SK-N-SH (cell line): ENCODE measurements at places on chromosomes 13 and 19. TPM values are rescaled to one million over a fixed set of nuclear protein-coding genes. Genes with fewer than 3 reads are reported as not detected.

DNA sequence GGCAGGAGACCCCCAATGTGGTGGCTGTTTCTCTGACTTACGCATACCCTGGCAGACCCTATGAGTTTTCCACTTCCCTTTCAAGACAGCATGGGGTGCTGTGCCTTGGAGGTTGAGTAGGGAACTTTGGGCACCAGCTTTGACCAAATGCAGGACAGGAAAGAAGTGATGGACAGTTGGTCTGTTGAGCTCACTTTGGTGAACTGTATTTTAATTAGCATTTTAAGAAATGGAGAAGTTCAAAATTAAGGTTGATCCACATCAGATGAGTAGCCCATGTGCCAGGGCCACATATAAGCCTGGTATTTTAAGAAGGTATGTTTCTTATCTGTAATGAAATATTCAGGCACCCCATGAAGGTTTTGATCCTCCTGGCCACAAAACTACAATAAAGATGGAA lies 46.1 kb upstream of the RAP2A start:
- DNase-seq: no peak

DNA sequence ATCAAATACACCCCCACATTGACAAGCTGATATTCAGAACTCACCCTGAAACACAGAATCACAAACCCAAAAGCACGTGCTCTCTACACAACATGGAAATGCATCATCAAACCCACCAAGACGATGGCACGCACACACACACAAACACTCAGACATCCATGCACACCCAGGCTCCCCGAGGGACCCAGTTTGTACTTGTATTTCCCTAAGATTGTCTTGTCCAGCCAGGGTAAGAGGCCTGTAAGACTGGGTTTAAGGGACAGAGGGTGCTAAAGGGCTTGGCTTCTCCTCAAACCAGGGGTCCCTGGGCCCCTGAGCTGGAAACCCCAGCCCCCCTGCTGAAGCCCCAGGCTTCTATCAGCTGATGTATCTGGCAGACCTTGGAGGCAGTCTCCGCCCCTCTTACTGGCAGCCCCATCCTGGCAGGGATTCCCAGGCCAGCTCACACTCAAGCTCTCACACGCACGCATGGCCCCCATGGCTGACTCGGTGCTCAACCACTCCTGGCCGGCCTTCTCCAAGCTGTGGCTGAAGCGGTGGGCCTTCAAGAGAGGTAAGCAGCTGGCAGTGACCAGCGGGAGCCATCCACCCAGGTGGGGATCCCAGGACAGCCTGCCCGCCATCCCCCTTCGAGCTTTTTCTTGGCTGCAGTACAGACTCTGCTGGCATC lies 6.5 kb downstream of the ARHGEF18 start:
- no peak for DNase-seq

DNA sequence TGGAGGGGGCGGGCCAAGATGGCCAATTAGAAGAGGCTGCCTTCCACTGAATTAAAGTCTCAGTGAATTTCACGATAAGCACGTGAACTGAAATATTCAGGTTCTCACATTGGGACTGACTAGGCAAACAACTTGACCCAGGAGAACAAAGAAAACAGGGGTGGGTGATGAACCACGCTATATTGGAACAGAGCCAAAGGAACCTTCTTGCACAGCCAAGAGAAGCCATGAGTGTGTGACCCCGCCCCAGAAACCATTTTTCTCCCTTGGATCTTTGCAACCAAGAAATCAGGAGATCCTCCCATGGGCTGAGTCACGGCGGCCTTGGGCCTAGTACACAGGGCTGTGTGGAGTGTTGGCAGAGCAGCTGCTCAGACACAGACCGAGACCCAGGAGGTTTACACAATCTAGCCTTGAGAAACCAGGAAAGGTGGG lies 36.8 kb downstream of the ERICH4 start:
- DNase-seq: no peak

DNA sequence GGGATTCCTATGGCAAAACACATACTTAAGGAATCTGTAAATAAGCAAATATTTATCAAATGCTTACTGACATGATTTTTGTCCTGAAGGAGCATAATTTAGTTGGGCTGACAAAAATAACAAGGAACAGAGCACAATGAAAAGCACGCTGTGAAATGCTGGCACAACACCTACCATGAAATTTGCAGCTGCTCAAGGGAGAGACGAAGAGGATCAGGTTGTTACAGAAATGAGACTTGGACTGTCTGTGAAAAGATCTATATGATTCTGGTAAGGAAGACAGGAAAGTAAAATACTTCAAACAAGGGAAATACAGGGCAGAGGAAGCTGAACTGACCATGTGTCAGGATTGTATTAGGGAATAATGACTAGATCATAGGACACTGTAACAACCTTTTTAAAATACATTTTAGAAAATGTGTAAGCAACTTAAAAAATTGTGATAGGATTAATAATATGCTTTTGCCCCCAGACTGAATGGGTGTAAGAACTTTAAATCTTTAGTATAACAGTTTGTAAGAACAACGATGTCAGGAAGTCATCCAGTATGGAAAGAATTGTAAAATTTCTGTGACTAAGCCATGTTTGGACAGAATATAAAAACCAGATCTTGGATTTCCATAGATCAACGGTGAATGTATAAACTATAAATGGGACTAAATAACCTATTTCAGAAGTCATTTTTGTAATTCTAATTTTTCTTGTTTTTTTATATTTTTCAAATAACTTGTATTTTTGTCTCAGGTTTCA lies 1556.0 kb downstream of the EFNB2 start:
- no peak for DNase-seq

DNA sequence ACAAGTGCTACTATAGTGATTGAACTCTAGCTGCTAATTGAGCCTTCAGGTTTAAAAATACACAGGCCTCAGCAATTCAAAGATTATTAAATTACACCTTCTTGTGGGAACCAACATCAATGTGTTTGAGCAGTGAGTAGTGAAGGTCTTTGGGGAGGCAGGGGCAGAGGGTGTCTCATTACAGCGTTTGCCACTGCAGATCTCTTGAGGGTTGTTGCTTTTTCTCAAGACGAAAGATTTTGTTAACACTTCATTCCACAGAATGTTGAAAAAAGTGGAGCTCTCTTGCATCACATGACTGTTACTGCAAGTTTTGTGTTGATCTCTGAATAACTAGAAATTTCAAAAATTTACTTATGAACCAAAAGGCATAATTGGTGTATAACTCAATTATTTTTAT lies 253.6 kb downstream of the ATP8A2 start:
- no peak for DNase-seq

DNA sequence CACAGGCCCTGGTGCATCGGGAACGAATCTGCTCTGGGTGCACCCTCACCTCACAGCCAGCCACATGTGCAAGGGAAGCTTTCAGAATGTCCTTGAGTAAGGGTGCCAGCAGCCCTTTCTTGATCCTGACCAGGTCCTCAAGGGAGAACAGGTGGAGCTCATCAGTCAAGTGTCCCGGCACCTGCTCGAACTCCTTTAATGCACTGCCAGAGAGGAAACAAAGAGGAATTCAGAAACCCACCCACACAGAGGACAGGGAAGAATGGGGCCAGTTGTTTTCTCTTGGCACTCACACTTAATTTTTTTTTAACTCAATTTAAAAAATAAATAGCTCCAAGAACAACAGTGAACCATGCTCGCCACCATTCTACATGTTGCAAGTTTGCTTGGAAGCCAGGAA lies 41.7 kb downstream of the RUBCNL start:
- no peak for DNase-seq

GRCh38 chr13:106594980-106595379 lies 27.0 kb upstream of the ARGLU1 start:
- no peak for DNase-seq

- no peak for DNase-seq
Measured at GRCh38 chr13:109867766-109868165, 81.4 kb upstream of the IRS2 start.

GRCh38 chr13:51501096-51501495 lies 48.3 kb upstream of the INTS6 start:
- no peak for DNase-seq

DNA sequence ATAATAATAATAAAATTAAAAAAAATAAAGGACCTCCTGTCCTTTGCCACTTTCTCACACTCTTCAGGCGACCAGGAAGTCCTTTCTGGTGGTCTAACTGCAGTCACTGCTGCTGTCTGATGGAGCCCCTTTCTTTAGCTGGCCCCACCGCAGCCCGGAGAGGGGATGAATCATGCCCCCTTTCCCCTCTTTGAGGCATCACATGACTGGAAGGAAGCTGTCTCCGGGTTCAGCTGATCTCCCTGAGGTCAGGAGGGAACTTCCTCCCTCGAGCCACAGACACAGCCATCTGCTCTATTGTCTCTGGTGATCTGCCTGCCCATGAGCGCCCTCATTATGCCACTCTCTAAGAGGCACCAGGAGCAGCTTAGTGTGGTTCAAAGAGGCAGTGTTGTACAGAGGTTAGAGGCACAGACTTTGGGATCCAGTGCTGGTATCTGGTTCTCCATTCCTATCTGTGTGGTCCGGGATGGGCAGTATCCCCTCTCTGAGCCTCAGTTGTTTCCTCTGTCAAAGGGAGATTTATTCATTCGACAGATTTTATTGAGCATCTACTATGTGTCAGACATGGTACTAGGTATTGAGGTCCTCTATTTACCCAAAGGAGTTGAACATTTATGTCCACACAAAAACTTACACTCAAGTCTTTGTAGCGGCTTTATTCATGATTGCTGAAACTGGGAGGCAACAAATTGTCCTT lies 30.0 kb downstream of the VAV1 start:
- DNase-seq: no peak

DNA sequence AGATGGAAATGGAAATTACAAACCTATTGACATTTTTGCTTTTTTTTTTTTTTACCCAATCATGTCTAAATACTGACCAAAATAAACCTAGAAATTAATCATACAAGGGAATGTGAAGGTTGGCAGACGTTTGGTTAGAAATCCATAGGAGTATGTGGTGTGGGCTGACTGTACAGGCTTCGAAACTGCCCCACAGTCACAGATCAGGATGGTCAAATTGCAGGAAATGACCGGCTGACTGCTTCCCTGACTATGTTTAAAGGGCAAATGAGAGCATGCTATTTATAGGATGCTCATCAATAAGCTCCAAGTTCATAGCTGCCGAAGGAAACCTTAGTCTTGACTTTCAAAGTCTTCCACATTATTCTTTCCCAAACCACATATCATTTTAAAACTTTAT lies 118.4 kb downstream of the COG6 start:
- DNase-seq: no peak

- no peak for DNase-seq
Measured at GRCh38 chr13:41858780-41859179, 102.1 kb downstream of the VWA8 start.

DNA sequence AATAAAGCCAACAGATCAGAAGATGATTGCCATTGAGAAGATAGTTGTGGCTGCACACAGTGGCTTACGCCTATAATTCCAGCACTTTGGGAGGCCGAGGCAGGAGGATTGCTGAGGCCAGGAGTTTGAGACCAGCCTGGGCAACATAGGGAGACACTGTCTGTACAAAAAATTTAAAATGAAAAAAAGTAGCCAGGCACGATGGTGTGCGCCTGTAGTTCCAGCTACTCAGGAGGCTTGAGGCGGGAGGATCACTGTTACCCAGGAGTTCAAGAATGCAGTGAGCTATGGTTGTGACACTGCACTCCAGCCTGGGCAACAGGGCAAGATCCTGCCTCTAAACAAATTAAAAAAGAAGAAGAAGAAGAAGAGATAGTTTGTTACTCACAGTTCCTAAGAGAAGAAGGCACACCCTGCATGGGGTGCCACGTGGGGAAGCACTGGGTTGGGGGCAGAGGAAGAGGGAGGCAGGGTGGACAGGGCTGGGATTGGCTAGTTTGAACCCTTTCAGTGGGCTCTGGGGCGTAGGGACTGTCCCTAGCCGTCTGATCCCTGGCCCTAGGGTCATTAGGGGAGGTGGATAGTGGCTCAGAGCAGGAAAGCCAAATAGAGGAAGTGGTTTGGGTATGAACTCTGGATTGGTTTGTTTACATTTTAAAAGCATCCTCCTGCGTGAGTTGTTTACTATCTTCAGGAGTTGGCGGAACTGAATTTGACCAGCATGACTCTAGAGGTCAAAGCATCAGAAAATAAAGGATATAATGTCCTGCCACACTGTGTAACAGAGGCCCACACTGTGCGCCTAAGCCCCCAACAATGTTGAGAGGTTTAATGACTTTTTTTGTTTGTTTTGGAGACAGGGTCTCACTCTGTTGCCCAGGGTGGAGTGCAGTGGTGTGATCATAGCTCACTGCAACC lies 60.5 kb upstream of the MEDAG start:
- DNase-seq: no peak

DNA sequence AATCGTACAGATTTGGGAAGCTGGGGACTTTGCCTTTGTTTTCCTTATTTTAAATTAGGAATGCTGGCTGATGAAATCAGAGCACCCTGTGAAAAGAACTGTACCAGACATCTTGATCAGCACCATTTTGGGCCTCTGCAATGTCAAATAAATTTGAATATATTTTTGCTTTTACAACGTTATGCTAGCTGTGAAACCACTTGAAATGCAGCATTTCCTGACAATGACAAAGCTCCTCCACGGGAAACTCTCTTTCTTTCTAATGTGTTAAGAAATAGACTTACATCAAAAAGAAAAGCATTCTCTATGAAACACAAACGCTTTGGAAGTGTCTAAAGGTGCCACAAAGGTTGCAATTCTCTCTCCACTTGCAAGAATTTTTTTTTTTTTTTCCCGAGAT lies 47.1 kb upstream of the MAP3K10 start:
- no peak for DNase-seq

DNA sequence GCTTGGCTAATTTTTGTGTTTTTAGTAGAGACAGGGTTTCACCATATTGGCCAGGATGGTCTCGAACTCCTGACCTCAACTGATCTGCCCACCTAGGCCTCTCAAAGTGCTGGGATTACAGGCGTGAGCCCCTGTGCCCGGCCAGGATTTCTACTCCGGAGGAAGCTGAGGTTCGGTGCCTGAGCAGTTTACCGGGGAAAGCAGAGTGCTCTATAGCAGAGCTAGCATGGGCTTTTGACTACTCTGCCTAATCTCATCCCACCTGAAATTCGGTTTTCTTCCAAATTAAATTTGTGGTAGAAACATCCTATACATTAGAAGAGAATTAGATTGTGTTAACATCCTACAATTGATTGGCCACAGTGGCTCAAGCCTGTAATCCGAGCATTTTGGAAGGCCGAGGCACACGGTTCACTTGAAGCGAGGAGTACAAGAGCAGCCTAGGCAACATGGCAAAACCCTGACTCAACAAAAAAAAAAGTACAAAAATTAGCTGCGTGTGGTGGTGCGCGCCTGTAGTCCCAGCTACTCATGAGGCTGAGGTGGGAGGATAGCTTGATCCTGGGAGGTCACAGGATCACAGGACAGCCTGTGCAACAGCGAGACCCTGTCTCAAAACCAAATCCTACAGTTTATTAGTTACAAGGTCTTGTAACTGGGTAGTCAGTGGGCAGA lies 1.6 kb downstream of the RPL13A start:
- no peak for DNase-seq

- no peak for DNase-seq
Measured at GRCh38 chr19:6945733-6946132, 58.4 kb downstream of the ADGRE1 start.

The NCR1 gene
- polyA plus RNA-seq: not detected in 2 replicates

The RASL11A gene
- polyA plus RNA-seq: 1.2 and 2.7 TPM in 2 replicates

The RFPL4A gene
- 0.06 TPM in 1 of 2 replicates, not detected in the other for polyA plus RNA-seq

The DUXA gene
- not detected in 2 replicates for polyA plus RNA-seq

The WASF3 gene
- 10.4 and 12.8 TPM in 2 replicates for polyA plus RNA-seq

The ZNF880 gene
- 22.6 and 27.8 TPM in 2 replicates for polyA plus RNA-seq

The EDNRB gene
- polyA plus RNA-seq: not detected in 2 replicates

The TNFSF13B gene
- polyA plus RNA-seq: 0.03 and 0.26 TPM in 2 replicates
